ENCODE measurements at places on chromosomes 4 and X. TPM values are rescaled to one million over a fixed set of nuclear protein-coding genes. Genes with fewer than 3 reads are reported as not detected.

ZIC3 gene
- total RNA-seq: not detected

VEGFC gene
- total RNA-seq: 1.1 TPM

MAGEA8 gene
- not detected for total RNA-seq

GRCh38 chrX:142977128-142977914, 48.4 kb upstream of the SPANXN4 start:
- no peak for ATAC-seq

DNA sequence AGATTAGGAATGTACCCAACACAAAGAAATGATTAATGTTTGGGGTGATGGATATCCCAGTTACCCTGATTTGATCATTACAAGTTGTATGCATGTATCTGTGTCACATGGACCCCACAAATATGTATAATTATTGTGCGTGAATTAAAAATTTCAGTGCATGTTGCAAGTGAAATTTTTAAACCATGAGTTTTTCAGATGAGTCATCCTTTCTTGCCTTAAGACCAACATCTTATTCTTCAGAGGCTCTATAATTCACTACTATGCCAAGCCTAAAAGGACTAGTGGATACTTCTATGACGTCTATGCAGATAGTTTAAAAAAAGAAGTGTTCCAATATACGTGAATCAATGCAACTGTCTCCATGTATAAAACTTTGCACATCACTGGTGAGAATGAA, 113.0 kb upstream of the SH3RF1 start:
- ATAC-seq: no peak

DNA sequence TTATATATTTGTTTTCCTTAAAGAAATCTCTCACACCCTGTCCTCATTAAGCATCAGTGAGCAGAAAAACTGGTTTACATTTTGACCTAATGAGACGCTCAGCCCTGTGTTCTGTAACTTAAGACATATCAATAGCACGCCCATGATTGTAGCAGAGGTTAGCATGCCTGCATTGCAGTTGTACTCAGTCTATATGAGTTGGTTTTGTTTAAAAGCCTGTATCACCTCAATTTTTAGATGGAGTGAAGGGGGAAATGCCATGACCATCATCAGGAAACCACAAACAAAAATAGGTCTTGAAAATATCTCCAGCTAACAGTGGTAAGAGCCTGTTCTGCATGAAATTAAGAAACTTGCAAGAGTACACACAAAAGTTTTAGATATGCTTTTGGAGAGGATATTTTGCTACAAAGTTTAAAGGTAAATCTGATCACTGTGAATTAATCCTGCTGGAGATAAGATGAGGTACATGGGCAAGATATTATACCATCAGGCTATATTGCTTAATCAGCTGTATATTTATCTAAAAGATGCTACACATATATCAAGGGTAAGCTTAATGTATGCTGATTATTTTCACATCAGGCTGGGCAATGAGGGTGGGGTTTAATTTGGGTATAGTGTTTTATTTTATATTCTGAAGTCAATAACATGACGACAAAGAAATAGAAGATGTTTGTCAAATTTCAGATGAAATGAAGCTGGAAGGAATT, 13.1 kb upstream of the COQ2 start:
- ATAC-seq: peak; percentile 61

CXCL13 gene
- 9.0 TPM for total RNA-seq

DNA sequence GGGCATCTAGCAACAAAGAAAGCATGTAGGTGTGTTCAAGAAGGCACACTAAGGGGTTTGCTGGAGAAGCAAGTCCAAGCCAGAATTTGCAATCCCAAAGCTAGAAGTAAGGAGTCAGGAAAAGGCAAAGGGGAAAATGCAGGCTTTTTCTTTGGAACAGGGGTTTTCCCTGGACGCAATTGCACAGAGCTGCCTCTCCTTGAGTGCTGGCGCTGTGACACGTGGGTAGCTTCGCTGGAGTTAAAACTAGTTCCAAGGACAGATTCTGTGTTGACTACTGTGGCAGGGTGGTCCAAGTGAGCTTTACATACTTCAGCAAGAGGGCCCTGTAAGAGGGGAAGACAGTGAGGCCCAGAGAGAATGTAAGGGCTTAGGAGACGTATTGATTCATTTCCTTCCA, 277.1 kb downstream of the ADGRA3 start:
- peak; percentile 47 for ATAC-seq

ATG4A gene
- 7.8 TPM for total RNA-seq

TEC gene
- total RNA-seq: 6.3 TPM

DNA sequence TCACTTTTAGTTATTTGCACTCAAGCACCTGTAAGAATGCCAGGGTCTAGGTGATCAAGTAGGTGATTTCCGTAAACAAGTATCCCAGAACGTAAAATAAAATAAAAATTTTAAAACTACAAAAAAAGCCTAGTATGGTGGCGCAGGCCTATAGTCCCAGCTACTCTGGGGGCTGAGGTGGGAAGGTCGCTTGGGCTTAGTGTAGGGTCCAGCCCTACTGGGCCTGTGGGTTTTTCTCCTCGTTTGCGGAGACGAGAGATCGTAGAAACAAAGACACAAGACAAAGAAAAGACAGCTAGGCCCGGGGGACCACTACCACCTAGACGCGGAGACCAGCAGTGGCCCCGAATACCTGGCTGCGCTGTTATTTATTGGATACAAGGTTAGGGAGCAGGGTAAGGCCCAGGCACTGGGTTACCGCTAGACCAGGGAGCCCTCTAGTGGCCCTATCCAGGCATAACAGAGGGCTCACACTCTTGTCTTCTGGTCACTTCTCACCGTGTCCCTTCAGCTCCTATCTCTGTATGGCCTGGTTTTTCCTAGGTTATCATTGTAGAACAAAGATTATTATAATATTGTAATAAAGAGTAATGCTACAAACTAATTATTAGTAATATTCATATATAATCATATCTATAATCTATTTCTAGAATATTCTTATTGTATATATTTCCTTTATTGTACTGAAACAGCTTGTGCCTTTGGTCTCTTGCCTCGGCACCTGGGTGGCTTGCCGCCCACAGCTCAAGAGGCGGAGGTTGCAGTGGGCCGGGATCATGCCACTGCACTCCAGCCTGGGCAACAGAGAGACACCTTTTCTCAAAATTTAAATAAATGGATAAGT, 38.4 kb downstream of the SAGE1 start:
- peak; percentile 64 for ATAC-seq

DNA sequence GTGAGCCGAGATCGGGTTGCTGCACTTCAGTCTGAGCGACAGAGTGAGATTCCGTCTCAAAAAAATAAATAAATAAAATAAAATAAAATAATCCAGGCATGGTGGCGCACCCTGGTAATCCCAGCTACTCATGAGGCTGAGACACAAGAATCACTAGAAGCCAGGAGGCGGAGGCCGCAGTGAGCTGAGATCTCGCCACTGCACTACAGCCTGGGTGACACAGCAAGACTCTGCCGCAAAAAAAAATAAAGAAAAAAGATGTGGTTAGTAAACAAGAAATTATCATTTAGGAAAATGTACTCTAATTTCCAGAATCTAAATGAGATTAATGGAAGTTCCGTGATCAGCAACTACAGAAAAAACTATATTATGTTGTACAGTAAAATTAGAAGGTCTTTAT, 14.5 kb upstream of the LRBA start:
- ATAC-seq: no peak

DNA sequence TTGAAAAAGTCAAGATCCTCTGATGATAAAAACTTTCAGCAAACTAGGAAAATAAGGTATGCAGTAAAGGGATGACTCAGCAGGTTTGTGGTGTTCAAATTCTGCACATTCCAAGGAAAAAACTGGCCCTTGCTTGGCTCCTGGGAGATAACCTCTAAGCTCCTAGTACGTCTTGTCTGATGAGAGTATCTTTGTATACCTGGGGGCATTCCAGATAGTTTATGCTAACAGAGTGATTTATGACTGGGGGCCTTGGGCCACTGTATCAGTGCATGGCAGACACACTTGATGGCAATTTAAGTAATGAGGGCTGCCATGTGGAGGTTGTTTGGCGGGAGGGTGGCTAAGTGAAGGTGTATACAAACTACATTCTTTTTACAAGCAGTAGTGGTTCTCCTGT, 56.9 kb downstream of the NSG1 start:
- no peak for ATAC-seq

DNA sequence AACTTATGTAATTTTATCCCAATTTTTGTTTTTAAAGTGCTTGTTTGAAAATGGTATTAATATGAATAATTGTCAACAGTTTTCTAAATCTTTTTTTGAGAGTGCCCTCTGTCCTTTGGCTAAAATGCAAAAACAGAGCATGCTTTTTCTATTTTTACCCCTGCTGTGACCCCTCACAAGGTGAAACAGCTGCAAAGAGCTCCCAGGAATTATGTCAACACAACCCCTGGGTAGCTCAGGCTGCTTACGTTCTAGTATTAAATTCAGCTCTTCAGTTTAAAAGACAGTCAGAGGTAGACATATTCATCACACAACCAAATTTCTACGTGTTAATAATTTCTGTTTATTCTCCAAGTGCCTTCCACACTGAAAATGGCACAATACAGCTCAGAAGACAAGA, 367.5 kb downstream of the PRDM5 start:
- ATAC-seq: no peak

DNA sequence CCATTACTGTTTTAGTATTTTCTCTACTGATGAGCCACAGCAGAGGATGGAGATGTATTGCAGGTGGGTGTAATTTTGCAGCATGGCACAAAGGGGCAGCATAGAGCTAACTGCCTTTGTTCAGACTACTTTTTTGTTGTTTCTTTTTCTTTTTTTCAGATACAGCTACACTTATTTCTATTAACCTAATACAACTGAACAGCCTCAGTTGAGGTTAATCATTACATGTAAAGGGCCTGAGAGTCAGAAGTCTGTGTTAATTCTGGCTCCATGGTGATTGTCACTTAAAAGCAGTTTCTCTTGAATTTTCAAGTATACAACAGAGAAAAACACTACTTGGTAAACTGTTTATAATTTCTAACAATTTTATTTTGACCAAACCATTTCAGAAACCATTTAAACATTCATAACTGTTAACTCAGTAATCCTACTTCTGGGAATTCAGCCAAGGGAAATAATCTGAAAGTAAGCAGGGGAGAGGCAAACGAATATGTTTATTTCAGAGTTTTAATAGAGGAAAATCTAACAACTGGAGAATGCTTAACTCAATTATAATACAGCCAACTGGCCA, 13.9 kb upstream of the PPEF2 start:
- peak; percentile 57 for ATAC-seq

AASDH gene
- 8.3 TPM for total RNA-seq

- ATAC-seq: no peak
Observed at GRCh38 chr4:158080354-158080753, 92.5 kb downstream of the GASK1B start.

GRCh38 chr4:54484383-54484782, 173.4 kb upstream of the KIT start:
- ATAC-seq: peak; percentile 93

SLC6A14 gene
- 10.7 TPM for total RNA-seq

DNA sequence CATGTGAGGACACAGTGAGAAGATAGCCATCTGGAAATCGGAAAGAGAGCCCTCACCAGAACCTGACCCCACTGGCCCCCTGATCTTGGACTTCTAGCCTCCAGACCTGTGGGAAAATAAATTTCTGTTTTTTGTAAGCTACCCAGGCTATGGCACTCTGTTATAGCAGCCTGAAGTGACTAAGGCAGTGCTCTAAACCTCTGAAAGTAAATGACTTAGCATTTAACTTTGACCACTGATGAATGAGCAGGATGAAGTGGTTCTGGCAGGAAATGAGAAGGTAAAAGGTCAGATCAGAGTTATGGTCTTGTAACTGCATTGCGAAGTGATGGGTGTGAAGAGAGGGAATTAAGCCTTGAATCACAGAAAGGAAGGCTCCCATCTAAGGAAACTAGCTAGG, 17.0 kb downstream of the GPAT3 start:
- ATAC-seq: no peak

DNA sequence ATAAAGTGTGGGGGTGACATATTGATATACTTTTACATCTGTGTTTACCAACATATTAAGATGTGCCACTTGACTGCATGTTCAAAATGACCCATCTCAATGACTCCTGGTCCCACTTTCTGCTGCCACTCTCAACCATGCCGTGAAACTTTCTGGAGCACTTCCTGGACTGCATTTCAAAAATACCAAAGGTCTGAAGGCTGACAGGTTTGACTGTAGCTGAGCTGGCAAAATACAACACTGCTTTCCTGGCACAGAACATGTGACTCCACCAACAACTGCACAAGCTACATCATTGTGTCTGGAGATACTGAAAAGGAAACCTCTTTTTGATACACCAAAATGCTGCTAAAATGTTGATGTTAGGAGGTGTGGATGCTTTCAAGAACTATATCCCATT, 184.8 kb downstream of the UNC5C start:
- no peak for ATAC-seq

DNA sequence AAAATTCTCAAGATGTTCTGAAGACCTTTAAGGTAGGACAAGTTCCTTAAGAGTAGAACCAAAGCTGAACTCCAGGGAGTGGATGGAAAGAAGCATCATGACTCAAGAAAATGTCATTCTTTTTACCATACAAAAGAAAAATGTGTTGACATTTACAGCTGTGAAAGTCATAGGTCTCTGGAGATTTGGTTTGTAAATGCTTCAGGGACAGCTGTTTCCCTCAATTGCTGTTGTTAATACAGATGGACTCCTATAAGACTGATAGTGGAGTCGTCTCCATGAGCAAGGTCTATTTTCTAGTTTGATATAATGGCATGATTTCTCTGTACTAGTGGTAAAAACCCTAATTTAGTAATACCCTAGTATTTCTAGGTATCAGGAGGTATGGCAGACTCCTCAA, 101.7 kb downstream of the PHOX2B start:
- ATAC-seq: no peak

MAGEA9B gene
- total RNA-seq: not detected

GRCh38 chr4:165965503-165965902, 92.5 kb downstream of the TLL1 start:
- no peak for ATAC-seq

JADE1 gene
- 9.8 TPM for total RNA-seq

CXCL1 gene
- 22.9 TPM for total RNA-seq

DNA sequence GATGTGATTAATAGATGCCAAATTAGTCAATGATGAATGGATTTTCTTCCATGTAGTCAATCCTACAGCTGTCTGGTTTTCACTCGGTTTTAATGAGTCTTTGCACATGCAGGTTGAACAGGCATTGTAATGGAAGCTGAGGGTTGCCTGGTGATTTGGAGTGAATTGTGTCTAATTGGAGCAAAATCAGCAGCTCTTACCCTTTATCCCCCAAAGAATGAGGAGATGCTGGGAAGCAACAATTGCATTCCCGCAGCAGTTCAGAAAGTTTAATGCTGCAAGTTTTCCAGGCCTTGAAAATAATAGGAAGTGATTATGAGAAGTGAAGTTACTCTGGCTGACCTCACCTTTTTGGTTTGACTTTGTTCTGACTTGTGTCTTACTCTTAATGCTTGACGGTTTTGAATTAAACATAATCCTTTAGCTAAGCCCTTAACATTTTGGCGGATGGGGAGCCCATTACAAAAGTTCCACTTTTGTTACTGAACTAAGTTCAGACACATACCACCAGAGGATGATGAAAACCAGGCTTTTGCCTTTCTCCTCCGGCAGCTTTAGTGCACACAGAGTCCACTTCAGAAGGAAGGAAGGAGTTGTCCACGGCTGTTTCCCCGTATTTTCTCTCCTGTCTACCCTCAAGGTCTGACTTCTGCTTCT, 78.8 kb upstream of the TBC1D9 start:
- ATAC-seq: peak; percentile 83

- no peak for ATAC-seq
Observed at GRCh38 chr4:152973629-152974467, 37.7 kb downstream of the FHDC1 start.

MTMR8 gene
- total RNA-seq: 2.1 TPM

UGT2A3 gene
- total RNA-seq: not detected

SMIM10L2A gene
- total RNA-seq: 1.4 TPM
